Hepatocyte (in vitro differentiated cells): ENCODE measurements at places on chromosomes 2 and 18. TPM values are rescaled to one million over a fixed set of nuclear protein-coding genes. Genes with fewer than 3 reads are reported as not detected.

EMILIN1 gene
- total RNA-seq, result 59.6 and 80.8 TPM in 2 replicates

HOXD10 gene
- total RNA-seq, result 8.5 and 11.7 TPM in 2 replicates

TMEM17 gene
- 3.6 and 4.3 TPM in 2 replicates for total RNA-seq

NT5DC4 gene
- 1.2 and 2.7 TPM in 2 replicates for total RNA-seq

MOGAT1 gene
- not detected in 2 replicates for total RNA-seq

LOXHD1 gene
- not detected in 2 replicates for total RNA-seq

FTCDNL1 gene
- total RNA-seq, result 1.4 and 2.2 TPM in 2 replicates

SP140L gene
- total RNA-seq, result 4.0 and 8.1 TPM in 2 replicates

STK25 gene
- 177 and 183 TPM in 2 replicates for total RNA-seq

CERKL gene
- 1.1 and 2.3 TPM in 2 replicates for total RNA-seq

CHST9 gene
- total RNA-seq, result 30.6 and 32.7 TPM in 2 replicates

ABCB11 gene
- total RNA-seq, result 7.3 and 9.2 TPM in 2 replicates

PLEKHA3 gene
- 8.3 and 9.1 TPM in 2 replicates for total RNA-seq

TEX44 gene
- total RNA-seq, result not detected in 2 replicates

IMP4 gene
- 49.1 and 52.4 TPM in 2 replicates for total RNA-seq

KCNG2 gene
- not detected in 2 replicates for total RNA-seq

EFHD1 gene
- total RNA-seq, result 3.0 and 4.2 TPM in 2 replicates

PLA2R1 gene
- 7.9 and 9.6 TPM in 2 replicates for total RNA-seq

NBAS gene
- 45.8 and 47.2 TPM in 2 replicates for total RNA-seq

GRHL1 gene
- 10.0 and 10.9 TPM in 2 replicates for total RNA-seq

MTERF4 gene
- 39.4 and 40.3 TPM in 2 replicates for total RNA-seq

SALL3 gene
- 0.30 and 0.48 TPM in 2 replicates for total RNA-seq

SERPINB12 gene
- total RNA-seq, result not detected in 2 replicates

ANKRD53 gene
- 0.48 and 0.97 TPM in 2 replicates for total RNA-seq

WNT6 gene
- 7.1 and 11.3 TPM in 2 replicates for total RNA-seq

SLC66A3 gene
- 22.8 and 26.8 TPM in 2 replicates for total RNA-seq

CIDEA gene
- total RNA-seq, result not detected in 2 replicates

RMDN2 gene
- total RNA-seq, result 14.6 and 16.5 TPM in 2 replicates

CPO gene
- total RNA-seq, result 0.36 TPM in 1 of 2 replicates, not detected in the other

CYTIP gene
- 3.7 and 4.0 TPM in 2 replicates for total RNA-seq

LAMA1 gene
- total RNA-seq, result 50.3 and 52.7 TPM in 2 replicates

PTH2R gene
- not detected in 2 replicates for total RNA-seq

NEU4 gene
- 6.8 and 9.3 TPM in 2 replicates for total RNA-seq

ACTR1B gene
- 56.3 and 57.9 TPM in 2 replicates for total RNA-seq

ACMSD gene
- total RNA-seq, result 6.5 and 8.6 TPM in 2 replicates

TNFRSF11A gene
- 5.6 and 11.0 TPM in 2 replicates for total RNA-seq

CXCR4 gene
- total RNA-seq, result 6.2 and 6.4 TPM in 2 replicates

ASB18 gene
- total RNA-seq, result not detected in 2 replicates

GRP gene
- total RNA-seq, result 2.6 TPM in 1 of 2 replicates, not detected in the other

CNGA3 gene
- 0.04 and 0.13 TPM in 2 replicates for total RNA-seq

PTPN4 gene
- total RNA-seq, result 15.5 and 26.4 TPM in 2 replicates

SCN2A gene
- total RNA-seq, result 2.9 and 5.3 TPM in 2 replicates

RUFY4 gene
- total RNA-seq, result 0.10 and 0.44 TPM in 2 replicates

TNFAIP6 gene
- 9.0 and 13.0 TPM in 2 replicates for total RNA-seq

CCDC178 gene
- 0.64 and 1.3 TPM in 2 replicates for total RNA-seq

NXPH2 gene
- 1.2 and 6.3 TPM in 2 replicates for total RNA-seq

ALPG gene
- 0.16 and 1.5 TPM in 2 replicates for total RNA-seq

NMUR1 gene
- 0.33 and 0.48 TPM in 2 replicates for total RNA-seq

SPATS2L gene
- total RNA-seq, result 159 and 173 TPM in 2 replicates

PARD6G gene
- total RNA-seq, result 11.7 and 11.8 TPM in 2 replicates

ANKRD62 gene
- total RNA-seq, result not detected in 2 replicates

OSBPL1A gene
- 31.3 and 35.6 TPM in 2 replicates for total RNA-seq

DSEL gene
- total RNA-seq, result 15.7 and 18.9 TPM in 2 replicates

MYO5B gene
- total RNA-seq, result 41.9 and 43.3 TPM in 2 replicates

SKA1 gene
- total RNA-seq, result 5.5 and 7.5 TPM in 2 replicates

PLCL1 gene
- total RNA-seq, result 2.2 and 2.4 TPM in 2 replicates

TSHZ1 gene
- total RNA-seq, result 13.1 TPM in 2 replicates

TRIM43 gene
- total RNA-seq, result not detected in 2 replicates
